ENCODE measurements at places on chromosomes 7 and 10. TPM values are rescaled to one million over a fixed set of nuclear protein-coding genes. Genes with fewer than 3 reads are reported as not detected.

SLC13A1 gene
- total RNA-seq, result not detected

ACHE gene
- 0.24 TPM for total RNA-seq

SLC26A4 gene
- total RNA-seq, result 0.11 TPM

ACBD7 gene
- 0.92 TPM for total RNA-seq

TMEM106B gene
- total RNA-seq, result 47.0 TPM

NME8 gene
- total RNA-seq, result not detected

NKX2-3 gene
- not detected for total RNA-seq

GIMAP2 gene
- not detected for total RNA-seq

SMARCD3 gene
- total RNA-seq, result 32.9 TPM

GRK5 gene
- total RNA-seq, result 9.7 TPM

ADAP1 gene
- total RNA-seq, result 1.0 TPM

NUTM2D gene
- total RNA-seq, result 0.66 TPM

WEE2 gene
- not detected for total RNA-seq

LBX1 gene
- not detected for total RNA-seq

SUMF2 gene
- 135 TPM for total RNA-seq

ST8SIA6 gene
- total RNA-seq, result not detected

RAMP3 gene
- not detected for total RNA-seq

ATXN7L1 gene
- total RNA-seq, result 10.7 TPM

Measured in HFFc6 (cell line).